ENCODE measurements at places on chromosomes 2 and 18. TPM values are rescaled to one million over a fixed set of nuclear protein-coding genes. Genes with fewer than 3 reads are reported as not detected.

RBM44 gene
- 0.20 TPM for total RNA-seq

DNA sequence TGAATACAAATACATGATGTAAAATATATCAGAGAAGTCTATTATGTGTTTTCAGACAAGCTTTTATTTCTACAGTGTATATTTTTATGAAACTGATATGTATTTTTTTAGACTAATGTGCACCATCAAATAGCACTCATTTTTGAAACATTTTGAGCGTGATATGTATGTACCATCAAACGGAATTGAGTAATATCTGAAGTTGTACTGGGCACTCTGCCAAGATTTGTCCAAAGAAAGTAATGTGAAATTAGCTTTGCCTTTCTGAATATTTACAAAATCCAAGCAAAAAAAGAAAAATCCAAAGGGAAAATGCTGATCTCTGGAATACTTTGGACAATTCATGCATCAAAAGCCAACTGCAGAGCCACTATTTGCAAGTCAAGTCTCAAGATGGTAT is 972.0 kb downstream of the DPP10 start:
- no peak for DNase-seq

GRCh38 chr2:106054880-106055655 is 139.0 kb downstream of the UXS1 start:
- no peak for DNase-seq

DNA sequence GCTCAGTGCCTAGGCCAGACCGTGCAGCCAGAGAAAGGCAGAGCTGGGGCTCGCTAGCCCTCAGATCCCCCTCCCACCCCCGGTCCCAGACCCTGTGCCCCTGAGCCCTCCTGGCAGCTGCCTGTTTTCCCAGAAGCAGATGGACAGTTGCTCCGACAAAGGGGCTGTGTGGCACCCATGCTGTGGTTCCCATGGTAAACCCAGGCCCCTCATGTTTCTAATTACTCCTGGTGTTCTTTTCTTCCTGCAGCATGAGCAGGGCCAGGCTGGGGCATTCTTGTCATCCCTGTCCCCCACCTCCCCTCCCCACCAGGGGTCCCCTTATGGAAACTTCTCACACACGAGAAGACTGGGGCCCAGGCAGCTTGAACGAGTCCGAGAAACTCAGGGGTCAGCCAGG is 269.6 kb downstream of the HAUS1 start:
- no peak for DNase-seq

DNA sequence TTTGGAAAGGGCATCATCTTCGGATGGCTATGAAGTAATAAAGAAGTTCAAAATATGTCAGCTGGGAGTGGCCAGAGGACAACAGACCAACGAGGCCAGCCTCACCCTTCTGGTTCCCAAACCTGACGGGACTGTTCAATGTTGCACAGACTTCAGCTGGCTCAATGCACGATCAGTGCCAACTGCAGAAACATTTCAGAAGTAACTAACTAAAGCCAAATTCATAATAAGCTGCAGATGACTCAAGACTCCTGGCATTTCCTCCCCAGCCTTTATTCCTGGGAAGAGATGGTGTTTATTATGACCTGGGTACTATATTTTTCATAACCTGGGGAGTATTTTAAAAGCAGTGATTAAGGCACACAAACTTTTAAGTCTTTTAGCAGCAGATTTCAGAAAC is 3.8 kb upstream of the ATP6V1C2 start:
- no peak for DNase-seq

- no peak for DNase-seq
These were observed 49.9 kb downstream of the LPIN2 start for GRCh38 chr18:2963048-2963447.

DNA sequence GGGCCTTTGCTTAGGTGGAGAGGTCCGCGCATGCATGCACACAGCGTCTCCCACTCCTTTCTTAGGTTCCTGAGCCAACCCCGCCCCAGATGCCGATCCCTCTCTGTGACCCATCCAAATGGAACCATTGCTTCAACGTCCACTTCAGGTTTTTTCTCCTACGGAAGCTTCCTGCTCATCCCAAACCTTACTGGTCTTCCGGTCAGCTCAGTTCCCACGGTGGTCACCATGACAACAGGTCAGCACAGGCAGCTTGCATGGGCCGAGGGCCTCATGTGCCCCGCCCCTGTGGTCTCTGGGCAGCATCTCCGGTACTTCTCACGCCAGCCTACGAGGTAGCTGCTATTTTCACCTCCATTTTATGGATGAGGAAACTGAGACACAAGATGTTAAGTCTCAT is 163.7 kb downstream of the SOCS6 start:
- DNase-seq, result no peak

GRCh38 chr2:200122683-200123082 is 167.3 kb downstream of the MAIP1 start:
- DNase-seq, result no peak
